Upper lobe of left lung (tissue), 6 donors: ENCODE measurements at places on chromosomes 16 and 17.

DNA sequence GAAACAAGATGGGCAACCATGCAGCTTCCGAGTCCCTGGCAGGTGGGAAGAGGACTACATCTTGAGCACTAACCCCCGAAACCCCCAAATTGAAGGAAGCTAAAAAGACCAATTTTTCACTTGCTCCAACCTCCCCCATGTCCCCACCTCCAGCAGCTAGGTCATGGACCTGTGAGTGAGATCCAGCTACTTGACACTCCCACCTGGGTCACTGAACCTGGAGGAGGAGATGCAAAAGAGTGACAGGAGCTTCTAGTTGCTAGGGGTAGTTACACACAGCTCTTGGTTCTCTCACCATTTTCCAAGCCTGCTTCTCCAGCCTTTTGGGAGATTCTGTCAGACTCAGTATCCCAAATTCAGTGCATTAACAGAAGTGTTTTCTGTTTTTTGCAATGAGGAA lies 11.2 kb downstream of the PDZD9 start:
- DNase-seq, result no peak

- no peak for DNase-seq
Measured at GRCh38 chr17:7177954-7178477, 1.2 kb downstream of the ASGR1 start.

DNA sequence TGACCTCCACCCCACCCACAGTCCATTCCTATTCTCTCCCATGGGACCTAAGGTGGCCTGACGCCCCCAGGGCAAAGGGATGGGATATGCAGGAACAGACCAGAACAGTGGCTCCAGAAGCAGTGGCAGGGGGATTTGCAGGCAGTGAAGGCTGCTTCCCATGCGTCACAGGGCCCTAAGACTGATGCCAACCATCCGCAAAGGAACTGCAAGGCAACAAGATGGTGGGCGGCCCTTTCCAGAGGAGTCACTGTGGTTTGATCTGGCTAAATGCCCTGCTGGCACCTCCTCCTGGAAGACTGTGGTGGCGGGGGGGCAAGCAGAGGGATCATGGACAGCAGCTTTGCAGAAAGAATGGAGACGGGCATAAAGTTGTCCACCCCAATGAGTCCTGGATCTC lies 4.4 kb upstream of the SLC39A11 start:
- DNase-seq, result no peak

DNA sequence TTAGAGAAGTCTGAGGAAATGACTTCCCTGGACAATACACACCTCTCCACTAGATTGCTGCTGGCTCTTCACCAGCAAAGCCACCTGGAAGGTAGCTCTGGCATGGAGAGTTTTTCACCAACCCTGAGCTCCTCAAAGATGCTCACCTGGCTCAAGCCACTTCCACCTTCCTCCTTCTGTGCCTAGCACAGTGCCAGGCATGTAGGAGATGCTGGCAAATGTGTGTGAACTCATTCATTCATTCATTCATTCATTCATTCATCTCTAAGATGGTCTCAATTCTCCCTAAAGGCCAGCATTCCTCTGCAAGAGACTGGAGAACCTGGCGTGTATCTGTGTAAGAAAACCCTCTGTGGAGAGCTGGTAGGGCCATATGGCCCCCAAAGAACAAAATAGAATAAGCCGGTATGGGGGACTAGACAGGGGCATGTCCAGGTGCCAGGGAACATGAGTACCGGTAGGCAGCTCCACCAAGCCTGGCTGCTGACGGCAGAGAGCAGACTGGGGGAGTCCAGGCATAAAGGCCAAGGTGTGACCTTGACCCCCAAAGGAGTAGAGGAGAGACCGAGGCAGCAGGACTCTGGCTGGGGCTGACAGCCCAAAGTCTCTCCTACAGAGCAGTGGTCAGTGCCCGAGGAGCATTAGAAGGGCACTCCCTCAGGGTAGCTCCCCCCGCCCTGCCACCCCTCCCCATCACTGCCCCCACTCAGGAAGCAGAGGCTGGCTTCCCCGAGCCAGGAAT lies 132.2 kb upstream of the TNRC6C start:
- DNase-seq, result no peak

- DNase-seq, result peak; percentile 45
Measured at GRCh38 chr17:16329519-16330271, 23.6 kb downstream of the CENPV start.

- DNase-seq, result no peak
Measured at GRCh38 chr16:77838597-77839255, 50.4 kb downstream of the VAT1L start.

DNA sequence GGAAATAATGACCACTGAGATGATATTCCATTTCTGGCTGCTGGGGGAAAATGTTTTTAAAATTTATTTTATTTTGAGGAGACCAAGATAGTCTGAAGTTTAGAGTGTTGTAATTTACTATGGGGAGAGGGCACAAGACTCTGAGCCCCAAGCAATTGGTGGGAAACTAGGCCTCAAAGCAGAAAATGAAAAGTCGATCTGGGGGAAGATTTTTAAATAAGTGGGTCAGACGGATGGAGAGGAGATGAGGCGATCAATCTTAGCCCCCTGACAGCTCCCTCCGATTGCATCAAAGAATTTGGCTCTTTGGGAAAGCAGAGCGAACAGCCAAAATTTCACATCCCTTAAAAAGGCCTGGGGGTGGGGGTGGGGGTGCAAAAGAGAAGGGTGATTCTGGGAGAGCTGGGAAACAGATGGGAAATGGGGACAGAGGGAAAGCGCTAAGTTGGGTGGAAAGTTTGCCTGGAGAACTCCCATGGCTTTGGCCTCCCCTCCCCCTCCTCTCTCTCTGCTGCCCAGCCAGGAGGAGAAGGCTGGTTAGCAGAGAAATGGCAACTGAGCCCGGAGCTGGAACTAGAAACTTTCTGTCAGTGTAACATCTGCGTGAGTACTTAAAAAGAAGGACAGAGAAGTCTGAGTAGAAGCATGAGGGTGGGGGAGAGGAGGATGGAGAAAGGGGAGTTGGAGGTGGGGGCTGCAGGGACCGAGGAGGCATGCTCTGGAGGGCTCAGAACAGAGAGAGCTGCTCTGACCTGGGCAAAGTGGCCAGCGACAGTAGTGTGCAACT lies 1.4 kb upstream of the HOXB2 start:
- no peak for DNase-seq

GRCh38 chr16:85718682-85719081 lies 29.9 kb upstream of the GINS2 start:
- no peak for DNase-seq

DNA sequence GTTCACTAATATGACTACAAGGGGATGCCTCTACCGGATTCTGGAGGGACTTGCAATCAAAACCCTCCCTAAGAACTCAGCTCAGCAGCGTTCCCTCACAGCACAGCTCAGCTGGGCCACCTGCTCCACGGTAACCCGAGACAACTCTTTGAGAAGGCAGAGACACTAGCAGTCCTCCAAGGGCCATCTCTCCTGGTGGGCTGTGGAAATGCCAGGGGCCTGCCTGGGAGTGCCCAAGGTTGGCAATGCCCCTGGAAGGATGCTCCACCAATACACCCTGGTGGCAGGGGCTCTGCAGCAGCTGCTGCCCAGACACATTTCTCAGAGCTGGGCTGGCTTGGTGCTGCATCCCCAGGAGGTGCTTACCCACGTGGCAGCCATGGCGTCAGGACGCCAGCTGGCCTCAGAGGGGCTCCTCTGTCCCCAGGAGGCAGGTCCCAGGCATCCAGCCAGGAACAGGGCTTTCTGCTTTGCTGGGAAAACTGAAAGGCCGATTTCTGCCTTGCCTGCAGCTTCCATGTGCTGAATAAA lies 16.5 kb downstream of the CDIP1 start:
- DNase-seq, result no peak

DNA sequence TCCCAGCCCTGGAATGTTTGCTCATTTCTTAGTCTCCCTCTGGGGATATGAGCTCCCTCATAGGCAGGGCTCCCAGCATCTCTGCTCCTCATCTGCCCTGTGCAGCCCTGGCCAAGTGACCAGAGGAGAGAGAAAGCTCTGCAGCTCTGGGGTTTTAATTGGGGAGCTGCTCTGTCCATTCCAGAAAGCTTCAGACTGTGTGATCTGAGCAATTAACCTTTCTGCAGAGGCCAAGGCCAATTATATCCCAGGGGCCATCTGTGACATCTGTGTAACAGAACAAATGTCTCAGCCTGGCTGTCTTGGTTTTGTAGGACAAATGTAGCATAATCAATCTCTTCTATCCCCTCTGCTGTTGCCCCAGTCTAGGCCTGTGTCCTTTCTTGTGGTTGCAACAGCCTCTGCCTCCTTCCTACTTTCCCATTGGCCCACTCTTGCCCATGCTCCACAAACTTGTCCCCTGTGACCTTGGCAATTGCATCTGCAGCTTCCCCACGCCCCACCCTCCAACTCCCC lies 156.0 kb downstream of the GSG1L start:
- DNase-seq, result no peak

- peak; percentile 41 for DNase-seq
Measured at GRCh38 chr17:45641541-45641940, 142.6 kb upstream of the CRHR1 start.

DNA sequence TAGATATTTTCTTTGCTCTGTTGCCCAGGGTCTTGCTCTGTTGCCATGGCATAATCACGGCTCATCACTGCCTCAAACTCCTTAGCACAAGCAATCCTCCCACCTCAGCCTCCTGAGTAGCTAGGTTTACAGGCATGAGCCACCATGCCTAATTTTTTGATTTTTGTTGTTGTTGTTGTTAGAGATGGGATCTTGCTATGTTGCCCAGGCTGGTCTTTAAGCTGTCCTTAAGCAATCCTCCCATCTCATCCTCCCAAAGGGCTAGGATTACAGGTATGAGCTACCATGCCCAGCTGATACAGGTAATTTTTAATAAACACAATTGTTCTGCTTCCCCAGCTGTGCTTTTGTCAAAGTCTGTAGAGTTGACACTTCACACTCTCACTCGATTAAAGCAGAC lies 159.3 kb downstream of the PARN start:
- no peak for DNase-seq

DNA sequence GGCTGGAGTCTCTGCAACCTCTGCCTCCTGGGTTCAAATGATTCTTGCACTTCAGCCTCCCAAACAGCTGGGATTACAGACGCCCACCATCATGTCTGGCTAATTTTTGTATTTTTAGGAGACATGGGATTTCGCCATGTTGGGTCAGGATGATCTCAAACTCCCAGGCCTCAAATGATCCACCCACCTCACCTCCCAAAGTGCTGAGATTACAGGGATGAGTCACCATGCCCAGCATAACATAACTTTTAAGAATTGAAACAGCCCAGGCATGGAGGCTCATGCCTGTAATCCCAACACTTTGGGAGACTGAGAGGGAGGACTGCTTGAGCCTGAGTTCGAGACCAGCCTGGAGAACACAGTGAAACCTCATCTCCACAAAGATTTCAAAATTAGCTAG lies 2.5 kb downstream of the RSL1D1 start:
- DNase-seq, result no peak

DNA sequence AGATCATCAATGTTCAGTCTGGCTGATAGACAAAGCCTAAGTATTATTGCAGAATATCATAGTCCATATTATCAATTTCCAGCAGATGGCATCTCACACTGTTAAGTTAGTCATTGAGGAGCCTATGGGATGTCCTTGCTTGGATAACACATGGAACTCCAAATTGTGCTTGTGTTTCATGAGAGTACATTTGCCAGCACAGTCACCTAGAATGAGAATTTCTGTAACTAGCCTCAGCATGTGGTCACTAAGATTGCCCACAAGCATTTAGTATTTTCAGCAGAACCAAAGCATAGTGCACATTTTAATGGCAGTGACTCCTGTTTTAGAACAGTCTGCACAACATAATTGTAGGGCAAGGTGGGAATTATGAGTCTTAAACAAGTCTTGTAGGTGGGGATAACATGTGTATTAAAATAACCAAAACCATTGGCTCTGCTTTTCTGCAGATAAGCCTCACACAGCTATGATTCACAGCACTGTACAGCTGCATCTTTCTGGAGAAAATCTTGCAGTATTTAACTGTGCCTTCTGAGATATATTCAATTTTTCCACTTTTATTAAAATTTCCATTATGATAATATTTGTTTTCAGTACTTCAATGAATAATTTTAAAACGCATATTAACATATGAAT lies 882.8 kb upstream of the SOX9 start:
- no peak for DNase-seq

DNA sequence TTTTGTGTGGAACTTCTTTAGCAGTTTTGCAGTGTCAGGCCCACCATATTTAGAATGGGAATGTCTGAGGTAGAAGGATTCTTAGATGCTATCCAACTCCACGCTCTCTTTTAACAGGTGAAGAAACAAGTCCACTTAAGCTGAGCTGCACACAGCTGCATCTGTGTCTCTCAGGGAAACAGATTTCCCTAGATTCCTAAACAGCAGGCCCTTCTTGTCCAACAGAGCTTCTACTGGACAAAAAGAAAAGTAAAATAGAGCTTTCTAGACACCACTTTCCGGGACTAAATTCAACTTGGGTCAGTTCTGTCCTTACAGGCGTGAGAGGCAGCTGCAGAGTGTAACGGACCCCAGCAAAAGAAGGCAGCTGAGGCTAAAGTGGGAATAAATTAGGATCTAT lies 51.7 kb downstream of the SNX11 start:
- DNase-seq, result no peak

DNA sequence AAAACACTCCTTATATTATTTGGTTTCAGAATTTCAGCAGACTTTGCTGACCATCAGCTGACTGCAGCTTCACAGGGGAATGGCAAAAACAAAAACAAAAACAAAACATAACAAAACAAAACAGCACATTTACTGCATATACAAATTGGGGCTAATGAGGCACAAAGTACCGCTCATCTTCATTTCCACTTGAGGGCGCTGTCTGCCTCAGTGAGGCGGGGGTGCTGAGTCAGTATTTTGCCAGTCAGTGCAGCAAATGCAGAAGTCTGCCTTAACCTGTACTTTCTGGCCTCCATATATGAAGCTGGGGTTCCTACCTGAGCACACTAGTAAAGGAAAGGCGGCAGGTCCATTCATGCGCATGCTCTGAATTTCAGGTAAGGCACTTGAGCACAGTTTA lies 13.5 kb upstream of the DYNLRB2 start:
- DNase-seq, result no peak

GRCh38 chr16:31401436-31401835 lies 8.3 kb downstream of the ITGAD start:
- no peak for DNase-seq

DNA sequence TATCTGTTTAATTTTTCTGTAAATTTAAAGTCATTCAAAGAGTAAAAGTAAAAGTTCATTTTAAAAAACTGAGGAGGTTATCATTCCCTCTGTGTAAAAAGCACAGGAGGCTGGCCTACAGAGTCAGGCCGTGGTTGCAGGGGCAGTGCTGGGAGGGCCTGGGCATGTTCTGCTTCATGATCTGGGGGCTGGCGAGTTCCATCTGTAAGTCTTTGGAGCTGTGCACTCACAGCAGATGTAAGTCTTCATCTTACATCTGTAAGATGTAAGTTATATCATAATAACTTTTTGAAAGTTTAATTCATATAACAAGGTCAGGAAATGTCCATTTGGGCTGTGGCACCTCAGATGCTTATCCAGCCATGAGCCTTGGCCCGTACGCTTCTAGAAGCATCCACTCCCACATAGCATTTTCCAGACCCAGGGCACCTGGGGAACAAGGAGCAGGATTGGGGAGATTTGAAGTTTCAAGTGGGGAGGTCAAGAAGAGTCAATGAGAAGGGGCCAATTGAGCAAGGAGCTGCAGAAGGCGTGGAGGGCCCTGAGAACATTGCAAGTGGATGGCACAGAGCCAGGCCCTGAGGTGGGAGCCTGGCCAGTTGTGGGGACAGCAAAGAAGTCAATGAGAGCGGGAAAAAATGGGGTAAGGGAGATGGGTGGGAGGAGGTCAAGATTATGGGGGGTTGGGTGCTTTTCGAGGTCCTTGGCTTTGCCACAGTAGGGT lies 54.1 kb downstream of the TNFRSF13B start:
- no peak for DNase-seq
